ENCODE measurements at places on chromosomes 1 and 21.

DNA sequence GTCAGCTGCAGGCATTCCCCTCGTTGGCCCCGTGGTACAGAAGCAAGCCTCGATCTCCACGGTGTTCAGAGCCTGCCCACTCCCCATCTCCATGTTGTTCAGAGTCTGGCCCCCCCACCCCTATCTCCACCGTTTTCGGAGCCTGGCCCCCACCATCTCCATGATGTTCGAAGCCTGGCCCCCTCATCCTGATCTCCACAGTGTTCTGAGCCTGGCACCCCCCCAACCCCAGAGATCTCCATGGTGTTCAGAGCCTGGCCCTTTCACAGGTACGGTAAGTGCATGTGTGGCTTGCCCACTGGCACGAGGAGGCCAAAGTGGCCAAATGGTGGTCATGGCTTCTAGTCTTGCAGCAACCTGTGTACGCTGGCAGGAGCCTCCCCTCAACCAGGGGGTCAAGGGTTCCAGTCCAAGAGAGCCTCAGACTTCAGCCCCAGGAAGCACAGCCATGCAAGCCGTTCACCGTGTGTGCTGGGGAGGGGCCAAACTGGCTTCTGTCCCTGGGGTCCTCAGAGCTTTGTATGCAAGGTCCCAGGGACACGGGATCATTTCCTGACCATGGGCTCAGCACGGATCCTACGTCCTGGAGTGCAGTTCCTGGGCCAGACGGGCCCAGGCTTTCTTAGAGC is 13.3 kb upstream of the PCBP3 start:
- ATAC-seq, result no peak

GRCh38 chr21:46195595-46196195 is 11.4 kb upstream of the SPATC1L start:
- ATAC-seq, result no peak

GRCh38 chr21:30434033-30434631 is 4.1 kb downstream of the KRTAP13-4 start:
- peak; percentile 89 for ATAC-seq

DNA sequence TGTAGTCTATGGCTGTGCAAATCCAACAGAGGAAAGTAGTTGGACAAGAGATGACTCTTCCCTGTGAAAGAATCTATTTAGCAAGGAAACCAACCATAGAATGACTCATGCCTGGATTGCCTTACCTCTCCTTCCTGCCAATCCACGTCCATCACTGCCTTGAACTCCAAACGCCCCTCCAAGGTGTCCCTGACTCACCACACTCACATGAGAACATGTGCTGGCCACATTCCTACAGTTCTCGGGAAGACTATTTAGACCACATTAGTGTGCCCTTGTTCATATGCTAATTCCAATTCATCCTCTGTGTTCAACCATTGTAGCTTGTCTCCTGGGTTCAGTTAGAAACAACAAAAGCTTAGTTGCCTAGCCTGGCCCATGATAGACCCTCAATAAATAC is 157.3 kb downstream of the SLC30A10 start:
- ATAC-seq, result peak; percentile 98

- no peak for ATAC-seq
Observed at GRCh38 chr1:65698590-65698989, 94.1 kb upstream of the PDE4B start.

- no peak for ATAC-seq
Observed at GRCh38 chr1:40742363-40743061, 41.1 kb upstream of the KCNQ4 start.

DNA sequence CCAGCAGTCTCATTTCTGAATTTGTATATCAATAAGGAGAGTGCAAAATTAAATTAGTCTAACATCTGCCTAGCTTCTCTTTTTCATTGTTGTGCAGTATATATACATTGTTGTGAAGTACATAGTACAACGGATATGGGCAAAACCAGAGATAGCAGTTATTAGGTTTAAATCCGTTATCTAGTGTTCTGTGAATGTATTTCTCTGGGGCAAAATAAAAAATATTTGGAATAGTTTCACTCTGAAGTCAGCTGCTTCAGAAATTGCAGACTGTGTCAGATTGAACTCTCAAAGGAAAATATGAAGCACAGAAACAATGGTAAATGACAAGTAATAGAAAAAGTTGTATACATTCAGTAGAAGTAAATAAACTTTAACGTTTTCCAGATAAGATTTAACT is 836.5 kb upstream of the CXADR start:
- ATAC-seq, result no peak

- ATAC-seq, result no peak
Observed at GRCh38 chr1:20609541-20609940, 20.6 kb downstream of the CDA start.

GRCh38 chr1:8133190-8133589 is 107.1 kb upstream of the ERRFI1 start:
- peak; percentile 29 for ATAC-seq

- ATAC-seq, result no peak
Observed at GRCh38 chr1:27554293-27554692, 49.7 kb downstream of the AHDC1 start.

All from SK-N-SH treated with all-trans-retinoic acid at 6 μM for 48 hours (cell line).